ENCODE measurements at places on chromosomes 3 and 15.

DNA sequence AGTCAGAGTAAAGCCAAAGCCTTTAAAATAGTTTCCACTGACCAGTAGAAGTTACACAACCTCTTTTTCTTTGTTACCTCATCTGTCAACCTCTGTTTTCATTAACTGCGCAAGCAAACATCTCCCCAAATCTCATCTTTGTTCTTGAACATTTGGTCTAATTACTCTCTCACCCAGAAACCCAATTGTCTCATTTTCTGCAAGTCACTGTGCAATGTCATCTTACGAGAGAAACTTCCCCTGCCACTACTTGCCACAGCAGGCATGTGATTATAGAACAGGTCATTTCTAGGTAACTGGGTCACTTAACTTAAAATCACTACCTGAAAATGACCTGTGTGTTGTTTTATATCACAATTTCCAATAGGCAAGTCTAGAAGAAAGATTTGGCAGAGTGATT, 159.4 kb downstream of the SI start:
- no peak for DNase-seq

DNA sequence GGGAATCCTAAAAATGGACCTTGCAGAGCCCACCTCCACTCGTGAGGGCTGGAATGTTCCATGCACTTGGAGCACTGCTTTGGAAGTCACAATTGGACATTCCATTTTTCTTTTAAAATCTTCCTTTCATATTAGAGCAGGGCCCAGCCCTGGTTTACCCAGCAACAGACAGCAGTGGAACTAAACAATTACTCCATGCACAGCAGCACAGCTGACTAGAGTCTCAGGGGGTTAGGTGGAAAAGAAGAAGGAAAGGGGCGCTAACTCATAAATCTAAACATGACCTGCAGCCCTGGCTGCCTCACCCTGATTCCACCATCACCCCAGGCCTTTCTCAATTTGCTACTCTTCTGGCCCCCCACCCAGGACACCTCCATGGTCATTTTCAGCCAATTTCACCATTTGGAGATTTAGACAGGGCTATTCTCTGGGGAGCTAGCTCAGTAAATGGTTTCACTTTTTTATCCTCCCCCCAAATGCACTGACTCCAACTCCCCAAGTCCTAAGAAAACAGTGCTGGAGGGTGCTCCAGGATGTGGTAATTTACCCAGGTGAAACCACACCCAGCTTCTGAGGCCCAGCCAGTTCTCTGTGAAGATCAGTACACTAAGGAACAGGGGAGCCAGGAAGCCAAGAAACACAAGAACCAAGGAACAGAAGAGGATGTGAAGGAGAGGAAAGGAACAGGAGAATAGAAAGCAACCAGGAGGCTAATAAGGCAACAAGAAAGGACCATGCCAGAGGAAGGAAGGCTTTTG, 1.6 kb upstream of the LRRC31 start:
- DNase-seq: no peak

DNA sequence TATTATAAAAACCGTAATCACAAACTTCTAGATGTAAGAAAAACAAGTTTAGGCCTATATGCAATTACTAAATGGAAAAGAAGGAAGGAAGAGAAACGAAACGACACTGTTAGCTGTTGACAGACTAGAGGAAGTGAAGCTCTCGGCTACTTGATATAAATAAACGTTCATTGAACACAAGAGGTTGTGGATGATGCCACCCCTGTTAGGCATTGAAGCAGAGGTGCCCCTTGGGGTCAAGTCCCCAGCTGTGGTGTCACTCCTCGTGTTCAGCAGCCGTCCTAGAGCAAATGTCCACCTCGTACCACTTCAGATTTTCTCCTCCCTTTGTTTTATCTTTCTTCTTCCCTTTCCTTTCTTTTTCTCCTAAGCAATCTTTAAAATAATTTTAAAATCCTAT, 146.5 kb upstream of the UBE2E1 start:
- DNase-seq: no peak

GRCh38 chr15:69117431-69117871, 43.0 kb upstream of the GLCE start:
- DNase-seq: no peak

DNA sequence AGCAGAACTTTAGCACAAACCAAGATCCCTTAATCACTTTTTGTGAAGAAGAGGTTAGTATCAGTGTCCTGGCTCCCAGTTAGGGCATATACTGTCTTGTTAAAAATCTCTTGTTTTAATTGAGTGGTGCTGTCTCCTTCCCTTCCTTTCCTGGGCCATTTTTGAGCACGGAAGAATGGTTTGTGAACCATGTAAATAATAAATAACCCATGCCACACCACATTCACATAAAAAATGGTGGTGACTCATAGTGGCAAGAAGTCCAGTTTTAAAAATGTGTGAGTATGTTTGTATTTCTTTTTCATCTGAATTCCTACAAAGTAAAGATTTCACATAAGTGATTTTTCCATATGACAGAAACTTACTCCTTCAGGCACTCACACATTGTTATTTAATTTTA, 59.1 kb upstream of the SPRED1 start:
- DNase-seq: no peak

DNA sequence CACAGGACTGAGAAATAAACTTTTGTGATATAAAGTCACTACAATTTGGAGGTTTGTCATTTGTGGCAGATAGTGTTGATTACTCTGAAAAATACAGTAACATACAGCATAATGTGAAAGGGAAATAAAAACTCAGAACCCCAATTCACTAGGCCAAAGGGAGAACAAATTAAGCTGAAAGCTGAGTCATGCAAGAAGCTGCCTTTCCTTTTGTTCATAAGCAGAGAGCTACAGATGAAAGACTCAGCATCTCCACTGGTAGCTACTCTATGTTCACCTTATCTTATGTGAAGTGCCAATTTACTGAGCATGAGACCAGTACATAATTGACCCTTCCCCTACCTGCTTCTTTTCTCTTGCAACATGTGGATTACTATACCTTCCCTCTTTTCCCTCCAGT, 19.3 kb upstream of the SLTM start:
- DNase-seq: no peak

- no peak for DNase-seq
These were observed 196.5 kb upstream of the NAALADL2 start for GRCh38 chr3:174662653-174663052.

- DNase-seq: peak; percentile 90
These were observed 91.2 kb downstream of the KCNAB1 start for GRCh38 chr3:156211583-156211982.

GRCh38 chr15:50426428-50426827, 2.2 kb downstream of the USP8 start:
- no peak for DNase-seq

GRCh38 chr15:80585544-80586018, 109.5 kb upstream of the ABHD17C start:
- no peak for DNase-seq

- DNase-seq: no peak
These were observed 5.7 kb upstream of the CCR5 start for GRCh38 chr3:46365041-46365440.

- DNase-seq: no peak
These were observed 14.5 kb downstream of the CSRNP1 start for GRCh38 chr3:39138804-39139415.

- no peak for DNase-seq
These were observed 74.0 kb upstream of the TRPM1 start for GRCh38 chr15:31175484-31175883.

GRCh38 chr15:57287123-57287521, 89.2 kb upstream of the CGNL1 start:
- no peak for DNase-seq

- DNase-seq: peak; percentile 94
These were observed 24.4 kb upstream of the TRIM59 start for GRCh38 chr3:160473978-160474377.

GRCh38 chr3:48684054-48684349, 1.7 kb downstream of the NCKIPSD start:
- no peak for DNase-seq

Measured in HS-5 (cell line).